ENCODE measurements at places on chromosomes 16 and 17. TPM values are rescaled to one million over a fixed set of nuclear protein-coding genes. Genes with fewer than 3 reads are reported as not detected.

DNA sequence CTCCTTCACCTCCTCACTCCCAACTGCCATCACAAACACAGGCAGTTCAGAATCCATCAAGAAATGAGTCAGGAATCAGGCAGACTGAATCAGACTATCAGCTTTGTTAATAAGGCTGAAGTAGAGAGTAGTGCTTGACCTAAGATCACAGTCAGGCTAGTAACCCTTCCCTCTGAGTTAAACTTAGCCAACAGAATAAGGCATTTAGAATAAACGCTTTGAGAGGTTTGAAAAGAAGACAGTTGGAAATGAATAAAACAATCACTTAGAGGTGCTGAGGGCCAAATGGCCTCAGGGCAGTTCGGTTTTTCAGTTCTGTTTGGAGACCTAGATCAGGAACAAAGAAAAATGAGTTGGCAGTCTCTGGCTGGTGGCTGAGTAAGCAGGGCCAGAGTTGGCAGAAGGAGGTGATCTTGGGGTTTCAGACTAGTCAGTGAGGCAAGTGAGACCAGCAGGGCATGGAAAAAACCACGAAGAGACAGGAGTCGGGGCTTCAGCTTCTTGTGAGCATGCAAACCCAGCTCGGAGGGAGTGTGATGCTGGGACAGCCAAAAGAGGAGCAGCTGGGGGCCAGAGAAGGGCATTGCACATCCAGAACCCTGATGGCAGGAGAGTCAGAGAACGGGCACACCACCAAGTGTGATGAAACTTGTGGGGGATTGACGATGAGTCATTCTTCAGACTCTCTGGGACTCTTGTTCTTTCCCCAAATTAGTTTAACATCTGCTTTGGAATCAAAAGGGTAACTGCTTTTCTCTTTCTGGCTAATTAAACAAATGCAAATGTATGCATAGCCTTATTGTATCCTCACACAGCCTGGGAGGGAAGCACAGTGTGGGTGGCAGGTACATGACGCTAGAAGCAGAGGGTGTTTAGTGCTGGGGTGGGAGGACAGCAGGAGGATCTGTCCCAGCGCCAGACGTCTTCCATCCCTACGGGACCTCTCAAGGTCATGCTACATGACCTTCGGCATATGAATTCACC is 54.8 kb downstream of the SPECC1 start:
- no peaks in the 10 kb centered on the region for H3K27me3 ChIP-seq
- peaks cover 57% of the 10 kb centered on the region for H3K4me1 ChIP-seq
- H3K27ac ChIP-seq, result peak overlapping the region; percentile 87
- DNase-seq, result peak; percentile 89
- peak overlapping the region; percentile 61 for H3K4me3 ChIP-seq

Gene NFE2L1
- 27.0 TPM for polyA plus RNA-seq

- H3K27ac ChIP-seq, result no peak overlapping the region
- no peak overlapping the region for H3K4me3 ChIP-seq
- no peak for DNase-seq
- H3K36me3 ChIP-seq, result no peaks in the 10 kb centered on the region
These were observed 51.5 kb downstream of the TENT4B start for GRCh38 chr16:50204453-50205108.

DNA sequence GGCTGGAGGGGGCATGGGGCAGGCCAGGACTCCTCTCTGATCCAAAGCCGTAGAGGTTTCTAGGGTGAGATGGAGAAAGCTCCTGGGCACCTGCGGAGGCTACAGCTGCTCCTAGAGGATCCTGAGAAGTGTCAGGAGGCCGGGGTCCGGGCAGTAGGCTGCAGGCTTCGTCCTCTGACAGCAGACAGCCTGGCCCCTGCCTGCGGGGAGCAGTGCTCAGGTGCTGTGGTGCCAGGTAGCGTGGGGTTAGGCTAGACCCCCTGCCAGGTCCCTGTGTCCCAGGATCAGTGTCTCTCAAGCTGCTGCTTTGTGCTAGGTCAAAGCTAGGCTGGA is 1.5 kb upstream of the MRPS34 start:
- no peak overlapping the region for H3K27ac ChIP-seq
- H3K4me3 ChIP-seq, result peak overlapping the region; percentile 99
- peaks cover 39% of the 10 kb centered on the region for H3K36me3 ChIP-seq

Gene SLC9A5
- not detected for polyA plus RNA-seq

GRCh38 chr17:55545806-55546205 is 34.6 kb upstream of the SMIM36 start:
- H3K27ac ChIP-seq, result no peak overlapping the region
- H3K4me1 ChIP-seq, result no peaks in the 10 kb centered on the region
- no peak for DNase-seq
- no peaks in the 10 kb centered on the region for H3K27me3 ChIP-seq

Gene ZNF423
- polyA plus RNA-seq, result not detected

DNA sequence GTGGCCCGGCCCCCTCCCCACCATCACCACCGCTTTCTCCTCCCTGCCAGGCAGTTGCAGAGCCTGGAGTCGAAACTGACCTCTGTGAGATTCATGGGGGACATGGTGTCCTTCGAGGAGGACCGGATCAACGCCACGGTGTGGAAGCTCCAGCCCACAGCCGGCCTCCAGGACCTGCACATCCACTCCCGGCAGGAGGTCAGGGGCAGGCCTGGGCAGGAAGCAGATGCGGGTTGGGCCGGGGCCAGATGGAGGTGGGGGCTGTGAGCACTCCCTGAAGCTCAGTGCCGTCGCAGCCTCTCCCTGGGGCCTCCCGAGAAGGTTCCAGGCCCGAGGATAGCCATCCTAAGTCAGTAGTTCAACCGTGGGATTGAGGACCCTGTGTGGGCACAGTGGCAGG is 14.2 kb upstream of the ADGRG3 start:
- no peak for DNase-seq
- no peaks in the 10 kb centered on the region for H3K27me3 ChIP-seq
- H3K4me3 ChIP-seq, result no peak overlapping the region
- H3K27ac ChIP-seq, result no peak overlapping the region
- H3K36me3 ChIP-seq, result no peaks in the 10 kb centered on the region

Gene SLC46A1
- 1.7 TPM for polyA plus RNA-seq

Gene PPP1R1B
- not detected for polyA plus RNA-seq

- no peaks in the 10 kb centered on the region for H3K4me1 ChIP-seq
- H3K27ac ChIP-seq, result no peak overlapping the region
- no peaks in the 10 kb centered on the region for H3K36me3 ChIP-seq
- DNase-seq, result no peak
These were observed 27.9 kb downstream of the VAT1L start for GRCh38 chr16:77816293-77816692.

Gene ABCC11
- not detected for polyA plus RNA-seq

Gene LRRC36
- 3.2 TPM for polyA plus RNA-seq

Gene DNAH9
- not detected for polyA plus RNA-seq

DNA sequence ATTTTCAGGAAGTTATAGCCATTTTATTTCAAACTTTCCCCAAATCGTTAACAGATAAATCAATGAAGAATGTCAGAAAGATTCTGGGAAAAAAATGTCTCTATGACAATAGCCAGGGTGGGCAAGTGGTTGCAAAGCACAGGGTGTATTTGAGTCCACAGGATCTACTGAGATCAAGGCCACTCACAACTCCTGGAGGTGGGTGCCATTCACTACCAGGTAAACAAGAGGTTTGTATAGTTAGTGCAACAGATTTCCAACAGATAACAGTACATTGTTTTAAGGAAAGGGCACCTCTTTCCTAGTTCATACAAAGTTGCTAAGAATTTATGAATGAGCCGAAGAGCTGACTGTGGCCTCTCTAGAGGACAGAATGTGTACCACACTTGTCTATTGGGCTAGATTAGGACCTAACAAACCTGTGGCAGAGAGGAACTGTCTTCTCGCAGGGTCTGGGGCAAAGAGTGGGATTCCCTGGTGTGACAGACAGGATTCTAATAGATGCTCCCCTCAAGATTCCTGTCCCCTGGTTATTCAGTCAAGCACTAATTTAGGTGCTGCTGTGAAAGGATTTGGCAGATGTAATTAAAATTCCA is 52.0 kb upstream of the ZNF629 start:
- no peaks in the 10 kb centered on the region for H3K36me3 ChIP-seq
- no peaks in the 10 kb centered on the region for H3K27me3 ChIP-seq
- H3K4me3 ChIP-seq, result no peak overlapping the region
- no peak overlapping the region for H3K27ac ChIP-seq
- H3K4me1 ChIP-seq, result no peaks in the 10 kb centered on the region

Gene ZFPM1
- 0.04 TPM for polyA plus RNA-seq

Gene SLC38A8
- not detected for polyA plus RNA-seq

DNA sequence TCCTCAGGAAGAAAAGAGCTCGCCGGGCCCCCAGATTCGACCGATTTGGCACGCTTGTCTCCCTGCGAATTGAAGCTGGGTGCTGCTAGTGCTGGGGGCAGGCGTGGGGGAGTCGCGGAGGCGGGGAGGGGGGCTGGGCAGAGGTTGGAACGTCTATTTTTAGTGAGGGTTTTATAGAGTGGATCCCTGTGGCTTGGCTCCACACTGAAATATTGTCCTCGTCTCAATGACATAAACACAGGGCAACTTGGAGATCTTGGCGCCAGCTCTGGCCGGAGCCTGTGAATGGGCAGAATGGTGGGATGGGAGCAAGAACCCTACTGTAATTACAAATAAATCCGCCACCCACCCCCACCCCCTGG is 15.7 kb upstream of the NOG start:
- no peaks in the 10 kb centered on the region for H3K27me3 ChIP-seq
- H3K4me3 ChIP-seq, result no peak overlapping the region
- no peaks in the 10 kb centered on the region for H3K36me3 ChIP-seq
- H3K27ac ChIP-seq, result no peak overlapping the region
- no peaks in the 10 kb centered on the region for H3K4me1 ChIP-seq

Gene TBC1D24
- polyA plus RNA-seq, result 0.76 TPM

Gene RCVRN
- polyA plus RNA-seq, result 2.5 TPM

DNA sequence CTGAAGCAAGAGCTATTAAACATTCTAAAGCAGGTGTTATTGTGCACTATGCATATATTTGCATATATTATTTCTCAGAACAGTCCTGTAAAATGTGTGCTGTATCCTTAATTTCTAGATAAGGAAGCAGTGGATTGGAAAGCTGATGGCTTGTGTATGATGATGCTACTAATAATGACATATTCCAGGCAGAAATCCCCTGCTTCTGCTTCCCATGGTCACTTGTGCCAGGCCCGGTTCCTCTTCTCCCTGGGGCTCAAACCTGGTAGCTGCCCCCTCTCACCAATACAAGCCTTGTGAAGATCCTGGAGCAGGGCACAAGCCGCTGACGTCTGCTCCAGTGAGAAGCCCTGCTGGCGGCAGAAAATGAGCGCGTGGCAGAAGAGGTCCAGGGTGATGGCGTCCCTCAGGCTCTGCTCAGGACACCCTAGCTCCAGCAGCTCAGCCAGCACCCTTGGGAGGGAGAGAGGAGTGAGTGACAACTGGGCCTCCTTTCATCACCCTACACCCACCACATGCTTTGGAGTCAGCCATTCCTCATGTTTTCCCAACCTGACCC is 1.8 kb downstream of the CFAP119 start:
- H3K4me3 ChIP-seq, result peak overlapping the region; percentile 94
- peaks cover 60% of the 10 kb centered on the region for H3K4me1 ChIP-seq
- no peaks in the 10 kb centered on the region for H3K27me3 ChIP-seq
- peaks cover 51% of the 10 kb centered on the region for H3K36me3 ChIP-seq
